ENCODE measurements at places on chromosomes 7 and 10.

DNA sequence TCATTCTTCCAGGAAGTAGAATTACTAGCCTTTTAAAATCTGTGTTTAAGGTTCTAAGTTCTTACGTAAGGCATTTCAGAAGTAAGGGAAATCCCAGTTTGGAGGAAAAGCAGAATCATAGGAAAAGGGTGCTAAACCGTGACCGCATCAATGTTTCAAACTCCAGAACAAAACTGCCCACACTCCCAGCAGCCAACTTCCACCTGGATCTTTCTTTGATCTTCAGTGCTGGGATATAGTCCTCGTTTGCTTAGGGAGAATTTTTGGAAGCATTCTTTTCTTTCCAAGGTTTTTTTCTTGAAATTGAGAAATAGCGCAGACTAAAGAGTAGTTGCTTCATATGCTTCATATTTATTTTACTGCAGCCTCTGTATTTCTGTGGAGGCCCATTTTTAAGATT is 8.9 kb downstream of the PROSER2 start:
- DNase-seq, result no peak

GRCh38 chr7:151616443-151617213 is 96.9 kb upstream of the RHEB start:
- DNase-seq, result no peak

GRCh38 chr10:3763852-3764625 is 21.0 kb downstream of the KLF6 start:
- no peak for DNase-seq

DNA sequence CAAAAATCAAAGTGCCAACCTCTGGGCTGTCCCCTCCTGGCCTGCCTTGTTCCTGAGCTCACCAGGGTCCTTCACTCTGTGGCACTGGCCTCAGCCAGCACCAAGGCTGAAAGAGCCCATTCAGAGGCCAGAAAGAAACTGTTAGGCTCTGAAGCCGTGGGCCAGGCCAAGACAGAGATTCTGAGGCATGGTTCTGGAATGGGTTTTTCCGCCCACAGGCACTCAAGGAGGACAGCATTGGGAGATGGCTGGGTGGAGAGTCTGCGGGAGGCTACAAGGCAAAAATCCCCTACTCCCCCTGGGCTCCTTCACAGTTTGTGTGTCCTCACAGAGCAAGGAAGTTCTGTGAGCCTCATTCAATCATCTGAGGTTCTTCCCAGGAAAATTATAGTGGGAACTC is 31.7 kb downstream of the GRIFIN start:
- DNase-seq, result no peak

GRCh38 chr7:142908290-142908689 is 22.7 kb upstream of the TRPV6 start:
- no peak for DNase-seq

DNA sequence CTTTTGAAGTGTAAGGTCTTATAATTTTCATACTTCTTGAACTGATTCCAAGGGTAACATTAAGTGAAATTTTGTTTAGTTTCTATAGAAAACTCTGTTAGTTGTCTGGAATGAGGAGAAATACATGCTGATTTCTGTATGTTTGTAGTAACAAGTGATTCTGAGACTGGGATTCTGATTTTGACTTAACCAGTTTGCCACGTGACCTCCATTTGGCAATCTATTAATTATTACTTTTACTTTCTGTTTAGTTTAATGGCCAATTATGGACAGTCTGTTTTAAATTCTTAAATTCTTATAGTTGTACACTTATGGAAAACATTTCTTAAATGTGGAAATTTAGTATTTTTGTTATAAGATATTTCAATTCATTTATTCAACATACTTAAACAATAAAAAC is 163.1 kb downstream of the ADK start:
- no peak for DNase-seq

DNA sequence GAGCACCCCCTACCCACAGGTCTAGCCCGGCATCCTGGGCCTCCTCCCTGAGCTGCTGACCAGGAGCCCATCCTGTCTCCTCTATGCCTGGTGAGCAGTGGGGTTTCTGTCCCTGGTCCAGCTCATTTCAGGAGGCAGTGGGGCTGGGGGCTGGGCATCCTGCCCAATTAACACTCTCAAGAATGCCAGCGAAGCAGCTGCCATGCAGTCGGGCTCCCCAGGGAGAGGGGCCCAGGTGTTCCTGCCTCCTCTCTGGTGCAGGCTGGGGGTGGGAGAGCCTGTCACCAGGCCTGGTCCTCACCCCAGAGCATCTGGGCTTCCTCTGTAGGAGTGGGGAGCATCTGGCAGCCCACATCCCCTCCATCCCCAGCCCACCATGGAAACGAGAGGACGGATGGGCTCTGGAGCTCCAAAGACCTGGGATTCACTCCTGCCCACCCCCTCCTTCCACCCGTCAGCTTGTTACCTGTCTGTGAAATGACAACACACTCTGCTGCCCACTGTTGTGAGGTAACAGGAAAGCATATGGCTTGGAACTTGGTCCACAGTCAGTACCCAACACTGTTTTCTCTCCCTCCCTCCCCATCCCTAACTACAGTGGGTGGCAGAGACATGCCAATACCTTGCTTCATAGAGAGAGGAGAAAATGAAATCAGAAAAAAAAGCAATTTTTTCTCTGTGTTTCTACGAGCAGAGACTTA is 69.1 kb downstream of the SLIT1 start:
- DNase-seq, result no peak

Data from activated CD4-positive, alpha-beta T cell treated with anti-CD3 and anti-CD28 coated beads, Interleukin-2, amount 10 ng/mL, durations not matched to agents 24 days and 14 days (primary cell).